ENCODE measurements at places on chromosomes 4 and X.

- DNase-seq: no peak
Observed at GRCh38 chr4:138190452-138190858, 51.7 kb downstream of the SLC7A11 start.

- DNase-seq: no peak
Observed at GRCh38 chr4:184854673-184855072, 28.9 kb upstream of the ACSL1 start.

- DNase-seq: no peak
Observed at GRCh38 chr4:90833706-90834105, 706.5 kb downstream of the CCSER1 start.

GRCh38 chrX:30939928-30940327 lies 50.9 kb upstream of the TAB3 start:
- DNase-seq: no peak

DNA sequence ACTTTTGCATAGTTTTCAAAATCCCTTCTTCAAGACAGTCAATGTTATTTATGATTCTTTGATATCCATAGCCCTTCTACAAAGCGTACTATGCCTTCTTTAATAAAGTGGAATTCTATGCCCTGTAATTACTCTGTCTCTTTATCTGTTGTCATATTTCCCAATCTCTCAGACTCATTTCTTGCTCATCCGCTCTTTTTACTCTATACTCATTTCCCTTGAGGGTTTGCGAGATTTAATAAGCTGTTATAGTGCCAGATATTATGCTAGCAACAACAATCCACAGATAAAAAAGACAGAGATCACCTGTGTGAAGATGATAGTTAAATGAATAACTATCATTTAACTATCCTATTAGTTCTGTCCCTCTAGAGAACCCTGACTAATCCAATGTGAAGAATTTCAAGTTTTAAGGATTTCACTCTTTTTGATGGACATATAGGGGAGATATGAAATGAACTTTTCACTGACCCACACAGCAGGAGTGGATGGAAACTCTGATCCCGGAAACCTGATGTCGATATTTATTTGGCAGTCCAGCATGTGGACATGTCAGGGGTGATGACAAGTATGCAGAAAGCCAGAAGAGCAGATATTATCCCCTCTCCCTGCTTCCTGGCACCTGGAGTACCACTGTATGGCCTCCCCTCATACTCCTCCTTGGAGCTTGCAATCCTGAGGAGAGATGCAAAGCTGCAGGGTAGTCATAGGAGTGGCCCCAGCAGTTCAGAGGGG lies 49.7 kb downstream of the TMEM156 start:
- no peak for DNase-seq

DNA sequence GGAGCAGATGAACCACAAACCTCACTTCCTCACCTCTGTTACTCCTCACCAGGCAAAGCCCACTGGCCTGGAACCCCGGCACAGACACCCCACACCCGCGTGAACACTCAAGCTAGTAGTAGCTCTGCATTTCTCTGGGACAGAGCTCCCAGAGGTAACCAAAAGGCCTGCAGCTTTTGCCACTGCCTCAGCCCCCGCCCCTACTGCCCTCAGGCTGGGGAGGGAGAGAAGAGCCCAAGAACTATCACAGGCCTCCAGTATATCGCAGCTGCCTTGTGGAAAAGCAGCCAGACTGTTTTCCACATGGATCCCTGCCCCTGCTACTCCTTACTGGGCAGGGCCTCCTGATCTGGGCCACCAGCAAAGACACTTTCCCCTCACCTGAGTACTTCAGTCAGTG lies 728.7 kb upstream of the ACTRT1 start:
- DNase-seq: no peak

GRCh38 chr4:69855822-69856221 lies 4.1 kb downstream of the SULT1E1 start:
- no peak for DNase-seq

GRCh38 chrX:79174949-79175644 lies 30.6 kb downstream of the GPR174 start:
- no peak for DNase-seq

DNA sequence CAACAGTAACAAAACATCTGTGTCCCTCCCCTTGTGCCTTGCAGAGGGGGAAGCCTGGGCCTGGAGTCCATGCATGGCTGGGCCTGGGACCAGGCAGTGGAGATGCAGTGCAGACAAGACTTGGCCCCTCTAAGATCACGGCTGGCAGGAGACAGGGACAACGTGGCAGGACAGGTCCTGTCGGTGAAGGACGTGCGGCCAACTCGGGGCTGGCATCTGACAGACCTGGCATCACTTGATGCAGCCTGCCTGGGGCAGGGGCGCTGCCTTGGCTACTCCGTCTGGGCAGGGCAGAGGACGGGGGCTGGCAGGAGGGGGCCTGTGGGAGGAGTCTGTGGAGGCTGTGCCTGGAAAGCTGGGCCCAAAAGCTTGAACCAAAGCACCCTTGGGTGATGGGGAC lies 112.1 kb downstream of the CPZ start:
- no peak for DNase-seq

DNA sequence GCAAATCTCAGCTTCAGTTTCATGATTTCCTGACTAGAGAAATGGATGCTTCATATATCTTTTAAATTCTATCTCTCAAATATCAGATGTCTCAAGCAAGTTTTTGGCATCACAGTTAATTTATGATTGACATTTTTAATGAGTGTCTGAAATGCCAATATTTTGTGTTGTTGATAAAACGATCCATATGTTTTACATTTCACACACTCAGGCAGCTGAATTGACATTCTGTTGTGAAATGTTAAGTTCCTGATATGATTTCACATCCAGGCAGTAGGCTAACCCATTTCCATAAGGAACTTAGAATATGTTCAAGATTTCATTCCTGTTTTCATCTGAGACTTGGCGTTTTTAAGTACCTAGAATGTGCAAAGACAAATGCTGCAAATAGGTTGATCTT lies 650.6 kb downstream of the PCDH18 start:
- DNase-seq: no peak

DNA sequence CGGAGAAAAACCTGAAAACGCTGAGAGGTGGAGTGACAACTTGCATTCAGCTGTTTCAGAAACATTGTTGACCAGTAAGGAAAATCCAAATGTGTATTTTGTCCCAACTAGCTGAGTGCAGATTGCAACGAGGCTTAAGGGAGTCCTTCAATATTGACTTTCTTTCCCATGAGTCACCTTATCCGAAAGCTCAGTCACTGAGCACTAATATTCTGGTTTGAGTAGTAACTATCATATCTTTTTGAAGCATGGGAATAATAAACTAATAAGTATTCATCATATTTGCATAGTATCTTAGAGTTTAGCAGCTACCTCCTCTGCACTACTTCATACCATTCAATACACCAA lies 604.3 kb downstream of the PACRGL start:
- DNase-seq: no peak

DNA sequence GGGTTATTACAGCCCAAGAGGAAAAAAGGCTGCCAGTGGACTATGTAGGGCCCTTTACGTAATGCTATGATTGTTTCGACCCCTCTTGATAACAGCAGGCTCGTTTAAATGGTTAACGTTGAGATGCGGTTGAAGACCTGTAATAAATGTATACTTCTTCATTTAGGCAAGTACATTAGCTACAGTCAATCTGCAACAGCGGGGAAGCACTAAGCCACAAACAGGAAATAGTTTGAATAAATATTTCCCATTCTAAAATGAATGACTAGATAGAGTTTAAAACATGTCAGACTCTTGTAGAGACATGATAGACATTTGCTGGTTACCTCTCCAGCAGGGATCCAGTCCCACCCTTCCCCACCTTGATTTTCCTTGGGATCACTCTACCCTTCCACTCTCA lies 38.1 kb upstream of the STIM2 start:
- DNase-seq: no peak

GRCh38 chr4:185421366-185422124 lies 4.2 kb downstream of the UFSP2 start:
- no peak for DNase-seq

DNA sequence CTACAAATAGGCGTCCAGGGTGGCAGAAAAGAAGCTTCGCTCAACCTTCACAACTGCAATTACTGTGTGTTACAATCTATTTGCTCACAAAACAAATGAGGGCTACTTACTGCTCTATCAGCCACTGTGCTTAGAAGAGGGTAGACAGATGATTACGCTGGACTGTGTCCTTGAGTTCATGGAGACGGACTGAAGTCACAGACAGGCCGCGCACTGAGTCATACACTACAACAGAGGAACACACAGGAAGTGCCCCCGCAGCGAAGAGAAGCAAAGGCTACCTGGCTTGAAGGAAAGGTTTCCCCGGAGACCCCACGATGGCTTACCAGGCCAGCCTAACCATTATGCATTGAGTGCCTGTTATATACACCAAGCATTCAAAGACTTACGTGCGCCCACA lies 25.6 kb downstream of the FAT1 start:
- no peak for DNase-seq

DNA sequence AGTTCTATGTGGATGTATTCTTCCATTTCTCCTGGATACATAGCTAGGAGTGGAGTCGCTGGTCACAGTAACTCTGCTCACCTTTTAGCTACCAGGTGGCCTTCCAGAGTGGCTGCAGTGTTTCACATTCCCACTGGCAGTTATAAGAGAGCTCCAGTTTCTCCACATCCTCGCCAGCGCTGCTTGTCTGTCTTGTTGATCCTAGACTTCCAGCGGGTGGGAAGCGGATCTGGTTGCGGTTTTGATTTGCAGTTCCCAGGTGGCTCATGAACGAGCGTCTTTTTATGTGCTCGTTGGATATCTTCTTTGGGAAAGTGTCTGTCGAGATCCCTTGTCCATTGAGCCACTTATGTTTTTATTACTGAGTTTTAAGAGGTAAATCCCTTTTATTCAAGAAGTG lies 11.6 kb downstream of the TACC3 start:
- DNase-seq: no peak

GRCh38 chr4:101258883-101259282 lies 88.4 kb downstream of the PPP3CA start:
- no peak for DNase-seq

DNA sequence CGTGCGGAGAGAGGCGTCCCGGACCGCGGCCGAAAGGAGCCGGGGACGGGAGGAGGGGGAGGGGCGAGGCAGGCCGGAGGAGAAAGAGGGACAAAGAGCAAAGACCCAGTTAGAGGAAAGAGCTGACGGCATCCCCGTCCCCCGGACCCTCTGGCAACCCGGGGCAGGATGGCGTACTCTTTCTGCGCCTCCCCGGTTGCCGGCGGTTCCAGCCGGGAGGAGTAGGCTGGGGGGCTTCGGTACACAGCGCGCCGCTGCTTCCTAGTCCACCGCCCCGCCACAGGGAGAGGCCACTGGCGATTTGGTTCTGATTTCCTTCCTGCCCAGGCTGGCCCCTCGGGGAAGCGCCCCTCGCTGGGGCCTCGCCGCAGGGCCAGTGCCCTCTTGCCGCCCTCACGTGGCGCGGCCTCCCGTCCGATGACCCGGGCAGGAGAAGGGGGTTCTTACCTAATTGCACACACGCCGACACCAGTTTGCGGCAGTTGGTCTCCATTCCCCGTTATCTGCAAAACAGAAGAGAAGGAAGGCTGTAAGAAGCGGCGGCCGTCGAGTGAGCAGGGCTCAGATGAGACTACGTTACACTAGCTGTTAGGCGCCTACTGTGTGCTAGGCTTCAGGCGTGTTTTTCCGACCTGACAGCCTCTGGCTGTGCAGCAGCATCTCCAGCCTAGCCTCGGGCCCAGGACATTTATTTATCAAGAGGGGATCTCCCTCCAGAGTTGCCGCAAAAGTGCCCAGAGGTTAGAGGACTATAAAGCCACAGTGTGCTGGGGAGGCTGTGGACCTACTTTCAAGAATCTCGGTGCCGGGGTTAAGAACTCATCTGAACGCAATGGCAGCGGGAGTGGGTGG lies 9.9 kb upstream of the PITX2 start:
- no peak for DNase-seq

GRCh38 chr4:10579648-10580047 lies 104.9 kb downstream of the CLNK start:
- no peak for DNase-seq

GRCh38 chrX:16754019-16754418 lies 32.2 kb upstream of the TXLNG start:
- DNase-seq: no peak

DNA sequence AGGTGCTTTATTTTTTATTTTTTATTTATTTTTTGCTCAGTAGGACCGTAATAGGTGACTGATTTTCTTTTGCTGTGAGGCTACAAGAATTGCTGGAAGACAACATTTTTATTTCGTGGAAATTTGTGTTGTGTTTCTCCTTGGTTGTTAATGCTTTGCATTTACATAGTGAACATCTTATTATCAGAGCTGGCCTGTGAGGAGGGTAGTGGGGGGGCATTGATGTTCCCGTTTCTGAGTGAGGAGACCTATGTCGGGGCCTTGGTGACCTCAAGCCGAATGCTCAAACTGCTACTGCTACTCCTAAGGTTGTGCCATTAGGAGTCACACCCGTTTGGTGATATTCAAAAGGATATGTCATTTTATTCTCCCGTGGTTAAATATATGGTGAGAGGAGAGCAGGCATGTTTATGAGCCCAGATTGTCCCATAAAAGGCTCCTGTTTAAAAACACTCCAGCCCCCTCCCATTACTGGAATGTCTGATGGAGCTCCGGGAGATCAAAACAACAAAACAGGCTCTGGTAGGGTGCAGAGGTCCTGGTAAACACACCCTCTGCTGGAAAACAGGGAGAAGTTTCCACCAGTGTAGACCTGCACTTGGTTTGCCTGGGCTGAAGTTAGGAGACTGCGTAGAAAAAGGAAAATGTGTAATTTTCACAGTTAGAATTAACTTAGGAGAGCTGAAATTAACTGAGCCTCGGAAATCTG lies 5.6 kb downstream of the PDGFRA start:
- no peak for DNase-seq

- no peak for DNase-seq
Observed at GRCh38 chrX:3124031-3124430, 82.8 kb downstream of the ARSF start.

- DNase-seq: no peak
Observed at GRCh38 chr4:1722551-1723118, 1.3 kb downstream of the TACC3 start.

All from activated naive CD8-positive, alpha-beta T cell treated with anti-CD3 and anti-CD28 coated beads, Interleukin-2, amount 50 U/mL, for 24 hours (primary cell).